ENCODE measurements at places on chromosomes 3 and 15. TPM values are rescaled to one million over a fixed set of nuclear protein-coding genes. Genes with fewer than 3 reads are reported as not detected.
A peak's percentile ranks its signal among the peaks of the same experiment; 100 is the strongest.

Gene ANKRD28
- total RNA-seq: 54.2 TPM

Gene WDR49
- 1.4 TPM for total RNA-seq

Gene SPTBN5
- 0.64 TPM for total RNA-seq

Gene AADACL2
- total RNA-seq: not detected

Gene NR2E3
- total RNA-seq: 0.83 TPM

DNA sequence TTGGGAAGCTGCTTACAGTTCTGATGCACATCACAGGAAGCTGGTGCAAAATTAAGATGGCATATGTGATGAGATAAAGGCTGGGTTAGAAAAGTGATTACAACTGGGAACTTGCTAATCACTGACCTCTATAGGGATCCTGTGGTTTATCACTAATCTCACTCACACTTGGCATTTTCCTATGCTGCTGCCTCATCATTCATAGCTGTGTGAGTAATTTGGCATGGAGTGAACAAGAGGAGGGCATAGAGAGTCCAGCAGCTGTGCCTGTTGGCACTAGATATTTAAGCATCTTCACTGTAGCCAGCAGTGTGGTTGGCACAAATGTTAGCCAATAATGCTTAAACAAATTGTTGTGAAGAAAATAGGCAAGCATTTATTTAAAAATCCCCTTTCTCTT lies 217.7 kb upstream of the CGNL1 start:
- no peak overlapping the region for H3K4me3 ChIP-seq
- H3K27me3 ChIP-seq: no peaks in the 10 kb centered on the region
- peaks cover 1% of the 10 kb centered on the region for H3K36me3 ChIP-seq
- no peaks in the 10 kb centered on the region for H3K4me1 ChIP-seq
- DNase-seq: no peak
- no peak overlapping the region for H3K27ac ChIP-seq

GRCh38 chr15:80492409-80492808 lies 88.2 kb downstream of the ARNT2 start:
- no peak overlapping the region for H3K27ac ChIP-seq
- no peaks in the 10 kb centered on the region for H3K36me3 ChIP-seq
- no peak overlapping the region for H3K4me3 ChIP-seq
- no peak for DNase-seq
- H3K27me3 ChIP-seq: no peaks in the 10 kb centered on the region

- no peak overlapping the region for H3K27ac ChIP-seq
- peaks cover 63% of the 10 kb centered on the region for H3K27me3 ChIP-seq
- no peak overlapping the region for H3K4me3 ChIP-seq
- DNase-seq: no peak
Measured at GRCh38 chr3:13670292-13670691, 121.4 kb downstream of the FBLN2 start.

DNA sequence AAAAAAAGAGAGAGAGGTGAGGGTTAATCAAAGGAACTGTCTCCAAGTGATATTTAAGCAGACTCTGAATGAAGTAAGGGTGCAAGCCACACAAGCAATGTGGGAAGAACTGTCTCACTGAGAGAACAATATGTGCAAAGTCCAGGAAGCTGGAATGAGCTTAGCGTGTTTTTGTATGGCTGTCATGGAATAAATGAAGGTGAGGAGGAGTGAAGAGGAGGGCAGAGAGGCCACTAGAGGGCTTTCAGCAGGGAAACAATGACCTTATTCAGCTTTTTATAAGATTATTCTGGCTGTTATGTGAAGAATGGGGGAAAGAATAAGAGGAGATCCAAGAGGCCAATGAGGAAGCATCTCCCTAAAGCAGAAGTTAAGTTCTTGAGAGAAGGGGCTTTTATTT lies 86.9 kb upstream of the COL8A1 start:
- H3K4me3 ChIP-seq: no peak overlapping the region
- H3K4me1 ChIP-seq: peaks cover 42% of the 10 kb centered on the region
- no peaks in the 10 kb centered on the region for H3K27me3 ChIP-seq
- H3K36me3 ChIP-seq: no peaks in the 10 kb centered on the region
- H3K27ac ChIP-seq: peak overlapping the region; percentile 3
- DNase-seq: peak; percentile 8

- no peak overlapping the region for H3K4me3 ChIP-seq
- H3K27me3 ChIP-seq: peaks cover 86% of the 10 kb centered on the region
- H3K36me3 ChIP-seq: no peaks in the 10 kb centered on the region
- DNase-seq: no peak
Measured at GRCh38 chr3:150936693-150937092, 31.5 kb upstream of the MINDY4B start.

DNA sequence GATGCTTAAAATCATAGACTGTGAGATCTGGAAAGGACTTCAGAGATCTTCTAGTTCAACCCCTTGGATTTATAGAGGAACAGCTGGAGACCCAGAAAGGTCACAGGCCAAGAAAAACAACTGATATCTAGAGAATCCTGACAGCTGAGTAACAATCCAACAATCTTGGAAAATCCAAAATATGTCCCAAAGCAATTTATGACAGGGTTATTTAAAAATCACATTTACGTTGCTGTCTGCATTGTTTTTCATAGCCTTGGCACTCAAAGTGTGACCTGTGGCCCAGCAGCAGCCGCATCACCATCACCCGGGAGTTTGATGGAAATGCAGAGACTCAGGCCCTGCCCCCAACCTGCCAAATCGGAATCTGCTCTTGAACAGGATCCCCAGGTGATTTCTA lies 78.8 kb downstream of the FBN1 start:
- no peak overlapping the region for H3K27ac ChIP-seq
- no peaks in the 10 kb centered on the region for H3K27me3 ChIP-seq
- no peaks in the 10 kb centered on the region for H3K4me1 ChIP-seq

DNA sequence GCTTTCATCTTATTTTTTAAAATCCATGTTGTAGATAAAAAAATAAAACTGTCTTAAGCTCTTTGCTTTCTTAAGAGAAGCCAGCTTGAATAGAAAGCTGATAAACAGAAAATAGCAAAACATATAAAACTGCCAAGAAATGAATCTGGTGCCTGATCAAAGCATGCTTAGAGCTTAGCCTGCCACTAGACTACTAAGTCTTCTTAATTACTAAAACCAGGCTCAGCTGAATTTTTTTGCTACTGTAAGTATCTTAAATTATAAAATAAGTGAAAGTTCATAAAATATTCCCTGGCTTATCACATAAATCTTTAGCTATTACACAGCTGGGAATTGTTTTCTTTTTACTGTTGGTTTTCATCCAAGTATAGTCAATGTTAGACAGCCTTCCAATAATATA lies 803.9 kb downstream of the DIPK2A start:
- no peaks in the 10 kb centered on the region for H3K4me1 ChIP-seq
- H3K27ac ChIP-seq: no peak overlapping the region
- H3K27me3 ChIP-seq: no peaks in the 10 kb centered on the region
- no peaks in the 10 kb centered on the region for H3K36me3 ChIP-seq
- no peak overlapping the region for H3K4me3 ChIP-seq

DNA sequence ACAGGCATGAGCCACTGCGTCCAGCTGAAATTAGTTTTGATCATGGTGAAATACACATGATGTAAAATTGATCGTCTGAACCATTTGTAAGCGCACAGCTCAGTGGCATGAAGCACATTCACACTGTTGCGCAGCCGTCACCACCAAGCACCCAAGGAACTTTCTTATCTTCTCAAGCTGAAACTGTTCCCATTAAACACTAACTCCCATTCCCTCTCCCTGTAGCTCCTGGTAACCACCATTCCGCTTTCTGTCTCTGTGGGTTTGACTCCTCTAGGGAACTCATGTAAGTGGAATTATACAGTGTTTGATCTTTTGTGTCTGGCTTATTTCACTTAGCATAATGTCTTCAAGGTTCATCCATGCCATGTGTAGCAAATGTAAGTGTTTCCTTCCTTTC lies 62.3 kb downstream of the FBLN2 start:
- H3K27me3 ChIP-seq: peaks cover 78% of the 10 kb centered on the region
- H3K36me3 ChIP-seq: no peaks in the 10 kb centered on the region
- no peaks in the 10 kb centered on the region for H3K4me1 ChIP-seq
- H3K27ac ChIP-seq: no peak overlapping the region
- H3K4me3 ChIP-seq: no peak overlapping the region
- DNase-seq: no peak
